ENCODE measurements at places on chromosomes 2 and 18. TPM values are rescaled to one million over a fixed set of nuclear protein-coding genes. Genes with fewer than 3 reads are reported as not detected.

DNA sequence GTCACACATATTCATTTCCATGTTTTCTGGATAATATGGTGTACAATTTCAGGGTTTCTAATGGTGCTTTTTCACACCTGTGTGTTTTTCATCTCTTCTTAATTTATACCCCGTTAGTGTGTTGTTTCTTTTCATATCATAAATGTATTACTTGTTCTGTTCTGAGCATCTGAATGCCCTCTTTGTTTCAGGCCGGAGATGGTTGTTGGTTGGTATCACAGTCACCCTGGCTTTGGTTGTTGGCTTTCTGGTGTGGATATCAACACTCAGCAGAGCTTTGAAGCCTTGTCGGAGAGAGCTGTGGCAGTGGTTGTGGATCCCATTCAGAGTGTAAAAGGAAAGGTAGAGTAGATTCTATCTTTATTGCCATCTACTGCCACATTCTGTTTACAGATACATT lies 45.1 kb upstream of the TBR1 start:
- DNase-seq: no peak
- no peaks in the 10 kb centered on the region for H3K27me3 ChIP-seq
- H3K4me3 ChIP-seq: no peak overlapping the region
- H3K36me3 ChIP-seq: peaks cover 42% of the 10 kb centered on the region

FSHR gene
- total RNA-seq: not detected

CIDEA gene
- total RNA-seq: not detected

- H3K27ac ChIP-seq: no peak overlapping the region
- H3K4me3 ChIP-seq: no peak overlapping the region
- H3K36me3 ChIP-seq: no peaks in the 10 kb centered on the region
- no peak for DNase-seq
Measured at GRCh38 chr18:58805467-58806187, 59.0 kb upstream of the ZNF532 start.

- H3K4me1 ChIP-seq: no peaks in the 10 kb centered on the region
- no peak for DNase-seq
- H3K27me3 ChIP-seq: peaks cover 3% of the 10 kb centered on the region
- H3K4me3 ChIP-seq: no peak overlapping the region
Measured at GRCh38 chr2:84285056-84285747, 173.9 kb downstream of the SUCLG1 start.

GRCh38 chr2:97963079-97963406 lies 32.7 kb downstream of the TMEM131 start:
- H3K4me3 ChIP-seq: no peak overlapping the region
- no peaks in the 10 kb centered on the region for H3K27me3 ChIP-seq
- DNase-seq: no peak
- H3K36me3 ChIP-seq: no peaks in the 10 kb centered on the region
- peaks cover 5% of the 10 kb centered on the region for H3K4me1 ChIP-seq

- no peaks in the 10 kb centered on the region for H3K36me3 ChIP-seq
- H3K27ac ChIP-seq: no peak overlapping the region
- no peak for DNase-seq
- H3K27me3 ChIP-seq: no peaks in the 10 kb centered on the region
- H3K4me1 ChIP-seq: no peaks in the 10 kb centered on the region
- H3K4me3 ChIP-seq: no peak overlapping the region
Measured at GRCh38 chr2:194562329-194562728, 1094.7 kb upstream of the SLC39A10 start.

OSR1 gene
- total RNA-seq: not detected

- no peak for DNase-seq
- peaks cover 3% of the 10 kb centered on the region for H3K27me3 ChIP-seq
- no peak overlapping the region for H3K4me3 ChIP-seq
- H3K27ac ChIP-seq: no peak overlapping the region
Measured at GRCh38 chr2:29983308-29983707, 61.9 kb upstream of the ALK start.

- no peak overlapping the region for H3K27ac ChIP-seq
- no peaks in the 10 kb centered on the region for H3K27me3 ChIP-seq
- no peak for DNase-seq
- H3K4me3 ChIP-seq: peak overlapping the region; percentile 79
Measured at GRCh38 chr2:75709297-75709696, 1.4 kb downstream of the GCFC2 start.

DNA sequence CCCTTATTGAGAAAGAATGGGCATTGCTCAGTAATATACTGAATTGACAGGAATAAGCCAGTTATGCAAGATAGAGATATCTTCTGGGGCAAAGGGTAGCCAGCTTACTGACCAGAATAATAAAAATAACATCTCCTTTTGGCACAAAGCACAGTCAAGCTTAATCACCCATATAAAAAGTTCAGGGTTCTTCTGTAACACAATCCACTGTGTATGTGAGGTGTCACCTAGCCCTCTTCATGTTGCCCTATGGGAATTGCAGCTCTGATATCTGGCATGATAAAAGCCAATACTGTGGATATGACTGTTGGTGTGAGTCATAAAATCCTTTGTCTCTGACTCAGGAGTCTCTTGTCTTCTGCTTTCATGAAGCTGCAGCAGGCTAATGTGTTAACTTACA lies 90.8 kb downstream of the DSEL start:
- no peak overlapping the region for H3K4me3 ChIP-seq
- no peak for DNase-seq
- no peak overlapping the region for H3K27ac ChIP-seq
- no peaks in the 10 kb centered on the region for H3K36me3 ChIP-seq
- no peaks in the 10 kb centered on the region for H3K27me3 ChIP-seq

DUSP19 gene
- total RNA-seq: 0.14 TPM

DNA sequence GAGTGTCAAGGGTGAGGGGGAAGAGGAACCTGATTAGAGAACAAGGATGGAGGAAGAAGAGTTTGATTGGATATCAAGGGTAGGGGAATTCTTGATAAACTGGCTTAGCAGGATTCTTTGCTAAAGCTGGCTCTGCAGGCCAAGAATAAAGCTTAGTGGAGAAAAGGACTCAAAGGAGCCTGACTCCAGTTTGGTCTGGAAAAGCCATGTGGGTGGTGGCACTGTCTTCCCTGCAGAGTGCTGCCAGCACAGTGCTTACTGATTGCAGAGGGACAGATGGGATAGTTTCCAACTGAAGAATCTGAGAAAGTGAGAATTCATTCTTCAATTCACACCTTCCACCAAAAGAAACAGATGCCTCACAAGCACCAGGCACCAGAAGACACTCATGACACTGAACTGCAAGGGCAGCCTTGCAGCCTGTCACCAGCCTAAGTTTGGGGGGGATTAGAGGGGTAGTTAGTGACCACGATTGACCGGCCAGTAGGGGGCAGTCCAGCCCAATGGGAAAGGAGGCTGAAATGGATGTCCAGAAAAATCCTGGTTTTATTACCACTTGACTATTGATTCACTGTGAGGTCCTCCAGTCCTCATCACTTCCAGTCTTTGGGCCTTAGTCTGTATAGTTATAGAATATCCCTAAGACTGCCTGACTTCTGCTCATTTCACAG lies 334.5 kb downstream of the SMAD2 start:
- H3K4me1 ChIP-seq: no peaks in the 10 kb centered on the region
- no peak overlapping the region for H3K27ac ChIP-seq
- H3K4me3 ChIP-seq: no peak overlapping the region
- H3K36me3 ChIP-seq: no peaks in the 10 kb centered on the region

NTSR2 gene
- not detected for total RNA-seq

NR4A2 gene
- total RNA-seq: 290 TPM

RPIA gene
- 24.7 TPM for total RNA-seq

SERPINB12 gene
- total RNA-seq: not detected

DNA sequence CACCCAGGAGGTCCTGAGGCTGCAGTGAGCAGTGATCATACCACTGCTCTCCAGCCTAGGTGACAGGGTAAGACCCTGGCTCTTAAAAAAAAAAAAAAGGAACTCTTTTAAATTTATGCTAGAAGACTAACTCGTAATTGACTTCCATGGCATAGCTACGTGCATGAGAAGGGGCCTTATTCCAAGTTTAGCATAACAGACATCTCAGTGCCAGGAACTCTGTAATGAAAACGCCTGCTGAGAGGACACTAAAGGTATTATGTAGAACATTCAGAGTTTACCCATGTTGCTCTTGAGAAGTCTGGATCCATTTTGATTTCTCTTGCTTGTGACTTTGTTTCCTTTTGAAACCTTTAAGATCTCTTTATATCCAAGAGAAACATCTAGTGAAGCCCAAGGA lies 276.0 kb downstream of the ZNF407 start:
- peaks cover 5% of the 10 kb centered on the region for H3K36me3 ChIP-seq
- no peak overlapping the region for H3K27ac ChIP-seq
- H3K27me3 ChIP-seq: no peaks in the 10 kb centered on the region
- no peak overlapping the region for H3K4me3 ChIP-seq

RESP18 gene
- total RNA-seq: not detected

GRCh38 chr18:35158728-35159450 lies 81.9 kb upstream of the ZNF397 start:
- no peak overlapping the region for H3K27ac ChIP-seq
- no peaks in the 10 kb centered on the region for H3K36me3 ChIP-seq
- no peak overlapping the region for H3K4me3 ChIP-seq
- peak; percentile 48 for DNase-seq
- peaks cover 9% of the 10 kb centered on the region for H3K4me1 ChIP-seq
- no peaks in the 10 kb centered on the region for H3K27me3 ChIP-seq

C2orf74 gene
- total RNA-seq: 2.0 TPM

CREG2 gene
- not detected for total RNA-seq

UPP2 gene
- not detected for total RNA-seq

DNA sequence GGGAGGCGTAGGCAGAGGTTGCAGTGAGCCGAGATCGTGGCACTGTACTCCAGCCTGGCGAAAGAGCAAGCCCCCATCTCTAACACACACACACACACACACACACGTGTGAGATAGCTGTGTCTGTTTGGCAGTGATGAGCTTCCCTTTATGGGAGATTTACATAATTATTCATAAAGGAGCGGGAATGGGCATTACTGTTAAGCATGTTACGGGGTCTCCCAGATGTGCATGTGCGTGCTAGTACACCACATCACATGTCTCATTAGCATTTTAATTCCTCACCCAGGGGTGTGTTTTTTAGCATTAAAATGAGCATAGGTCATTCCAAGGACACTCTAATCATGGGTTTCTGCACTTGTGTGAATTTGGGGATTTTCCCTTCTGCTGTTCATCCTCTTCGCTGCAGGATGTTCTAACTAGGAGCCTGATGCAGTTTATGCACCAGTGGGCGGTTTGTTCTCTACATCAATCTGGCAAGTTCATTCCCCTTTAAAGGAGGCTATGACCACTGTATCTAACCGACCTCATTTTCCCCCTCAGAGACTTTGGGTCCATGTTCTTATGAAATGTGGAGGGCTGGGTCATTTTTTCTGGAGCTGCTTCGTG lies 1.0 kb upstream of the FAM178B start:
- DNase-seq: no peak
- no peak overlapping the region for H3K4me3 ChIP-seq
- H3K4me1 ChIP-seq: no peaks in the 10 kb centered on the region
- H3K36me3 ChIP-seq: no peaks in the 10 kb centered on the region

IL18RAP gene
- 2.3 TPM for total RNA-seq

DNA sequence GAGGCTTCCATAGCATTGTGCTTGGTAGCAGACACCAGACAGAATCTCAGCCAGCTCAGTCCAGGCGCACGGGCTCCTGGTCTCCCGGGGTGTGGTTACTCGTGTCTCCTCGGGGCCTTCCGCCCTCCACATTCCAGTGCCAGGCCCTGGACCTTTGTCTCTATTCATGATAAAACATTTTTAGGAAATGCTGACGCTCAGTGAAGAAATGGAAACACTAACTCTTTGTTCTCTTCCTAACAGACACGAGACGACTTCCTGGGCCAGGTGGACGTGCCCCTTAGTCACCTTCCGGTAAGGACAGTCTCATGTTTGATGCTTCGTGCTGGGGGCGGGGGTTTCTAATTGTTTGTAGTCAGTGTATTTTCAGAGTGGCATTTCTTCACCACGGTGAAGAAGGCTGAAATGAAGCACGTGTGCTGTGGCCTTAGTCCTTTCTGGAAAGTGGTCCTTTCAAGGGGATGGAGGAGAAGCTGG lies 271.8 kb downstream of the NEDD4L start:
- peaks cover 30% of the 10 kb centered on the region for H3K4me1 ChIP-seq
- H3K27me3 ChIP-seq: no peaks in the 10 kb centered on the region
- DNase-seq: no peak

DSC2 gene
- total RNA-seq: not detected

GRCh38 chr2:12803607-12804006 lies 86.9 kb downstream of the TRIB2 start:
- no peaks in the 10 kb centered on the region for H3K36me3 ChIP-seq
- H3K4me3 ChIP-seq: no peak overlapping the region
- no peaks in the 10 kb centered on the region for H3K27me3 ChIP-seq
- no peaks in the 10 kb centered on the region for H3K4me1 ChIP-seq

DNA sequence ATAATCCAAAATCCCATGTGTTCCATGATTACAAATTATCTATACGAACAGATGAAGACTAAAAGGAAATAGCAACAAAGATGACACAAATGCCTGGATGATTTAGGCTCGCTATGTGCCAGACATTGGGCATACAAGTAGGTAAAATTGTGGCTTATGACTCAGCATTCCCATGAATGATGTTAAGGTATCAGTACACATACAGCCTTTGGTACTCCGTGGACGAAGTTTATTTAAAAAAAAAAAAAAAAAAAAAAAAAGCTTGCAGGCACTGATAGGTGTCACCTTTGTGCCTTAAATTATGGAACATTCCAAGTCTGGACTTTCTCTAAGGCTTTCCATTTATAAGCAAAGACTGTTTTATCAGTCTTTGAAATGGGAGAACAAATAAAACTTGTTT lies 2.7 kb downstream of the CHAC2 start:
- no peak for DNase-seq
- peaks cover 13% of the 10 kb centered on the region for H3K4me1 ChIP-seq
- H3K4me3 ChIP-seq: no peak overlapping the region
- H3K27me3 ChIP-seq: no peaks in the 10 kb centered on the region
- peaks cover 2% of the 10 kb centered on the region for H3K36me3 ChIP-seq

- peaks cover 39% of the 10 kb centered on the region for H3K36me3 ChIP-seq
- peak overlapping the region; percentile 49 for H3K4me3 ChIP-seq
- H3K27ac ChIP-seq: peak overlapping the region; percentile 78
- H3K27me3 ChIP-seq: no peaks in the 10 kb centered on the region
Measured at GRCh38 chr2:218405086-218405745, 5.5 kb downstream of the CTDSP1 start.

- H3K27ac ChIP-seq: no peak overlapping the region
- no peaks in the 10 kb centered on the region for H3K36me3 ChIP-seq
- DNase-seq: no peak
- no peaks in the 10 kb centered on the region for H3K4me1 ChIP-seq
Measured at GRCh38 chr18:8212896-8213780, 396.1 kb upstream of the RAB12 start.

GRCh38 chr2:215970425-215970824 lies 42.9 kb downstream of the MREG start:
- no peaks in the 10 kb centered on the region for H3K36me3 ChIP-seq
- H3K27me3 ChIP-seq: no peaks in the 10 kb centered on the region
- H3K27ac ChIP-seq: no peak overlapping the region
- H3K4me3 ChIP-seq: no peak overlapping the region

GRCh38 chr2:188788621-188789020 lies 185.6 kb upstream of the COL3A1 start:
- no peaks in the 10 kb centered on the region for H3K36me3 ChIP-seq
- no peaks in the 10 kb centered on the region for H3K4me1 ChIP-seq
- H3K27me3 ChIP-seq: no peaks in the 10 kb centered on the region
- no peak overlapping the region for H3K27ac ChIP-seq
- H3K4me3 ChIP-seq: no peak overlapping the region

DQX1 gene
- 0.22 TPM for total RNA-seq

CRACDL gene
- 0.36 TPM for total RNA-seq

ST8SIA3 gene
- not detected for total RNA-seq

GRCh38 chr2:43462866-43463641 lies 132.8 kb downstream of the THADA start:
- H3K4me1 ChIP-seq: no peaks in the 10 kb centered on the region
- H3K36me3 ChIP-seq: no peaks in the 10 kb centered on the region
- no peak overlapping the region for H3K4me3 ChIP-seq
- H3K27ac ChIP-seq: no peak overlapping the region
- no peak for DNase-seq

GRCh38 chr2:31246184-31246852 lies 12.4 kb downstream of the EHD3 start:
- H3K36me3 ChIP-seq: peaks cover 6% of the 10 kb centered on the region
- H3K27me3 ChIP-seq: no peaks in the 10 kb centered on the region
- H3K4me1 ChIP-seq: no peaks in the 10 kb centered on the region
- no peak overlapping the region for H3K27ac ChIP-seq

Data from CD4-positive, alpha-beta T cell (primary cell).